Renal pelvis (tissue), 12 donors: ENCODE measurements at places on chromosomes 4 and X. TPM values are rescaled to one million over a fixed set of nuclear protein-coding genes. Genes with fewer than 3 reads are reported as not detected.

SHROOM3 gene
- 41.2 TPM for polyA plus RNA-seq

CFAP47 gene
- 0.68 TPM for polyA plus RNA-seq

UGT8 gene
- polyA plus RNA-seq, result 47.6 TPM

GPR34 gene
- 5.0 TPM for polyA plus RNA-seq

CCDC110 gene
- 2.4 TPM for polyA plus RNA-seq

RIBC1 gene
- polyA plus RNA-seq, result 4.9 TPM

TCP11X2 gene
- polyA plus RNA-seq, result 1.8 TPM

CSAG1 gene
- not detected for polyA plus RNA-seq

GPR173 gene
- 13.8 TPM for polyA plus RNA-seq

CXorf65 gene
- polyA plus RNA-seq, result not detected

TMPRSS11B gene
- 0.19 TPM for polyA plus RNA-seq

MTHFD2L gene
- polyA plus RNA-seq, result 23.6 TPM

DNA sequence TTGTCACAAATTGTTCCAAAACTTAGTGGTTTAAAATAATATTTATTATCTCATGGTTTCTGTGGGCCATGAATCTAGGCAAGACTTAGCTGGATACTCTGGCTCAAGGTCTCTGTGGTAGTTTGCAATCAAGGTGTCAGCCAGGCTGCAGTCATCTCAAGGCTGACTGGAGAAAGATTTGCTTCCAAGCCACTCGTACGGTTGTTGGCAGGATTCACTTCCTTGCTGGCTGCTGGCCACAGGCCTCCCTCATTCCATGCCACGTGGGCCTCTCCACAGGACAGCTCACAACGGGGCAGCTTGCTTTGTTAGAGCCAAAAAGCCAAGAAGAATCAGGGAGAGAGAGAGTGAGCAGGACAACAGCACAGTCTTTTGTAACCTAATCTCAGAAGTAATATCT lies 101.4 kb downstream of the WWC2 start:
- no peak for DNase-seq

GRCh38 chr4:153537493-153537960 lies 71.4 kb downstream of the TMEM131L start:
- no peak for DNase-seq

GRCh38 chrX:110964786-110965185 lies 131.2 kb upstream of the PAK3 start:
- DNase-seq, result no peak

DNA sequence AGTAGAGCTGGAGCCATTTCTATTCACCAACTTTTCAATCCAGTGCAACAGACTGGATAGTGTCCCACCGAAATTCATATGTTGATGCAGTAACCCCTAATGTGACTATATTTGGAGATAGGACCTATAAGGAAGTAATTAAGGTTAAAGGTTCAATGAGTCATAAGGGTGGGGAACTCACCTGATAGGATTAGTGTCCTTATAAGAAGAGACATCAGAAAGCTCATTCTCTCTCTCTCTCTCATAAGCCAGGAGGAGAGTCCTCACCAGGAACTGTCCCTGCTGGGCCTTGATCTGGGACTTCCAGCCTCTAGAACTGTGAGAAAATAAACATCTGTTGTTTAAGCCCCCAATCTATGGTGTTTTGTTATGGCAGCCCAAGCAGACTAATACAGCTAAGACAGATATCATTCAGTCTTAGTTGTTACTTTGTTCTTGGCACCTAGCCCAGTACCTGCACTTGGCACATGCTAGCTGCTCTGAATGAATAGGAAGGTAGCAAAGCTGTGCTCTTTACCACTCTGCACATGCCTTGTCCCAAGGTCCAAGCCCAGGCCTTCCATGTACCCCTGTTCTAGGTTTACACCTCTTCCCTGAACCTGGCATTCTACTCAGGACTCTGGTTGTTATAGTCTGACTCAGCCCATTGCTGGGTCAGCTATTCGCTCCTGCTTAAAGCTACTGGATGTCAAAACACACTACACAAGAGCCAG lies 19.2 kb upstream of the BRS3 start:
- no peak for DNase-seq

DNA sequence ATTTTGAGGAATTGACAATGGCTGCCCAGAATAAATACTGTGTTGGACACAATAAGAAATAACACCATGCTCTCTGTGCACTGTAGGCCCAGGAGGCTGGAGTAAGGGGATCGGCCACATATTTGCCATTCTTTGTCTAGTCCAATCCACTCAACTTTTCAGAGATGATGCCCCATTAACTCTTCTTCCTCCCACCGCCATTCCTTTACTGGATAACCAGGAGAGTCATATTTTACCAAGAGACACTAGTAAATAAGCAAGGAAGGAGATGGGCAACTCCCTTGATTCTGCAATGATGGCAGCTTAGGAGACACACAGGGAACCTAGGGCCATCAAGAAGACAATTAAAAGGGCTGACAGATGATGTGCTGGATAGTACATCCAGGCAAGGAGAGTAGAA lies 87.9 kb upstream of the GPC3 start:
- peak; percentile 14 for DNase-seq

DNA sequence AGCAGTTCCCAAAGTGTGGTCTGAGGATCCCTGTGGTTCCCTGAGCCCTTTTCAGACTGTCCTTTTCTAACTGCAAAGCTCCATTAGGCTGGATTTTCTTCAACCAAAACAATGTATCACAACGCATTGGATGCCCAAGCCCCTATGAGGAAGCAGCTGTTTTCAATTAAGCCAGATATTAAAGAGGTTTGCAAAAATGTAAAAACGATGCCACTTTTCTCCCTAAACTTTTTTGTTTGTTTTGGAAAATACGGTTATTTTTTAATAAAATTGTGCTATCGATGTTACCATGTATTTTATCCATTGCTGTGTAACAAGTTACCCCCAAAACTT lies 170.4 kb upstream of the BCOR start:
- DNase-seq, result no peak

DNA sequence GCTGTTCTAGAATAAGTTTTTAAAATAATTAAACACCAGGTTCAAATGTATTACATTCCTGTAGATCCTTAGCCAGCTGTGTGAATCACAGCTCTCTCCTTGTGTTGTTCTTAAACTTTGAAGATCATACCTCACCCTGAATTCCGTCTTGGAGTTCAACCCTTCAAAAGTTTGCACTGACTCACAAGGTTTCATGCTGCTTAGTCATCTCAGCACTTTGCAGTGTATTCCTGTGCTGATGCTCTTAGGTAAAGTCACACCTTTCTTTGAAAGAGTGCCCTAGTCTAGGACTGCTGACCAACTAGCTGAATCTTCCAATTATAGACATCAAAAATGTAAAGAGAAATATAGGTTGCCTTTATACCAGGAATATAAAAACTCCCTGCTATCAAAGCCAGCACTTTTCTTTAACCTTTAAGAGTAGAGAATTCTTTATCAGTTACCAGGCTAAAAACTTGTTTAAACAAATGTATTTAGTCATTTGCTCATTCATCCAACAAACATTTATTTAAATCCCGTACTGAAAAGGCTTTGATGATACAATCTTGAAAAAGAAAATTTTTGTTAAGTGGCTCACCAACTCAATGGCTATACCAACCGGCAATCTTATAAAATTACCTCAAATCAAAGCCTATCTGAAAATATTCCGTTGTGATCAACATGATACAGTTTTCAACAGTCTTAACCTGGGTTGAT lies 169.7 kb downstream of the RAP1GDS1 start:
- DNase-seq, result no peak

GRCh38 chr4:1991087-1991486 lies 17.7 kb downstream of the NELFA start:
- DNase-seq, result no peak

DNA sequence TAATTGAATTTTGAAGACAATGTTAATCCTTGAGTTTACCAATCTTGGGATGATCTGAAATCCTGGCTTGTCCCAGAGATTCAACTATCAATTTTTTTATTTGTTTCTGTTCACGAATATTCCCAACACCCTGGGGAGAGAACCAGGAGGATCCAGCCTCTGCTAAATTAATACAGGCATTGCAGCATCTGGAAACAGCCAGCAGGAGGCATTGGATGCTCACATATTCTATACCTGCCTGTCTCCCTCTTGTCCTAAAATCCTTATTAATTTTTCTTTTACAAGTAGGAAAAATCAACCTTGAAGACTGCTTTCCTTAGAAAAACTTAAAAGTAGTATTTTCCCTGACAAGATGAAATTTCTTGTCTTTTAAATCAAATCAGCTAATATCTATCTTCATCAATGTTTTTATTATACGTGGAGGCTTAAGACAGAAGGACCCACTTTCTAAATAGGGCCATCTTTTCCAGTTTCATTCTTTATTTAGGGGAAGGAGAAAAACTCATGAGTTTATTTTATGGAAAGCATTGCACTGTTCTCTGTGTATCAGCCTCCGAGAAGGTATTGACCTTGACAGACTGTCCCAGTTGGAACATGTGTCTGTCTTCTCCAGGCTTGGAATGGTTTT lies 102.4 kb downstream of the CLNK start:
- peak; percentile 37 for DNase-seq

- no peak for DNase-seq
Observed at GRCh38 chr4:47641755-47642154, 156.7 kb downstream of the ATP10D start.

- no peak for DNase-seq
Observed at GRCh38 chr4:187417721-187418120, 577.9 kb upstream of the ZFP42 start.

- DNase-seq, result no peak
Observed at GRCh38 chr4:83067058-83067639, 32.2 kb downstream of the COPS4 start.

GRCh38 chr4:10703156-10703555 lies 18.6 kb upstream of the CLNK start:
- no peak for DNase-seq

GRCh38 chrX:130170752-130171445 lies 863 bp upstream of the RAB33A start:
- DNase-seq, result no peak

- no peak for DNase-seq
Observed at GRCh38 chrX:112760697-112761096, 79.9 kb downstream of the AMOT start.
